ENCODE measurements at places on chromosomes 5 and 9. TPM values are rescaled to one million over a fixed set of nuclear protein-coding genes. Genes with fewer than 3 reads are reported as not detected.

The PCDHGA5 gene
- total RNA-seq, result 2.7 TPM

The DAB2IP gene
- 36.7 TPM for total RNA-seq

The AMBP gene
- 0.53 TPM for total RNA-seq

The LAMC3 gene
- total RNA-seq, result 0.12 TPM

The TRPM3 gene
- 10.9 TPM for total RNA-seq

The ANKRD34B gene
- not detected for total RNA-seq

The TNFSF15 gene
- 0.19 TPM for total RNA-seq

The ZNF354C gene
- 7.4 TPM for total RNA-seq

The FAM174A gene
- 22.8 TPM for total RNA-seq

The ZNG1C gene
- total RNA-seq, result 32.5 TPM

The ELOVL7 gene
- total RNA-seq, result under 0.01 TPM

The MARCHF11 gene
- total RNA-seq, result not detected

The F2RL2 gene
- total RNA-seq, result 1.7 TPM

The PAPPA gene
- 21.9 TPM for total RNA-seq

The KIF4B gene
- not detected for total RNA-seq

The LCN1 gene
- not detected for total RNA-seq

The CCDC152 gene
- 3.8 TPM for total RNA-seq

The FBP2 gene
- total RNA-seq, result not detected

The MYMK gene
- not detected for total RNA-seq

The LRRC19 gene
- not detected for total RNA-seq

The BAG1 gene
- 29.8 TPM for total RNA-seq

The WWC1 gene
- 0.66 TPM for total RNA-seq

The CDH6 gene
- 44.7 TPM for total RNA-seq

The SLC45A2 gene
- total RNA-seq, result 0.19 TPM

The SLC34A1 gene
- not detected for total RNA-seq

The SHC3 gene
- total RNA-seq, result 9.2 TPM

The DNLZ gene
- 9.9 TPM for total RNA-seq

The PCDHGC4 gene
- 3.2 TPM for total RNA-seq

The PLAC8L1 gene
- 0.40 TPM for total RNA-seq

The RECK gene
- total RNA-seq, result 25.1 TPM

The KCNIP1 gene
- total RNA-seq, result not detected

The LOX gene
- 78.5 TPM for total RNA-seq

The OTULIN gene
- total RNA-seq, result 15.7 TPM

The BARX1 gene
- not detected for total RNA-seq

The PAX5 gene
- total RNA-seq, result not detected

The NTRK2 gene
- 0.62 TPM for total RNA-seq

The F2RL1 gene
- 7.5 TPM for total RNA-seq

The MLLT3 gene
- total RNA-seq, result 16.1 TPM

The GPR150 gene
- 0.13 TPM for total RNA-seq

The OTP gene
- not detected for total RNA-seq

The COL27A1 gene
- total RNA-seq, result 2.8 TPM

The PCDHB4 gene
- total RNA-seq, result 0.68 TPM

The SPATA6L gene
- total RNA-seq, result 0.79 TPM

The LPAR1 gene
- total RNA-seq, result 39.8 TPM

The PCDHA10 gene
- total RNA-seq, result under 0.01 TPM

The CARD9 gene
- 2.6 TPM for total RNA-seq

The DAB2 gene
- 249 TPM for total RNA-seq

The NSG2 gene
- not detected for total RNA-seq

The PURA gene
- 33.6 TPM for total RNA-seq

The CCDC187 gene
- under 0.01 TPM for total RNA-seq

The IL4 gene
- total RNA-seq, result not detected

The STPG3 gene
- total RNA-seq, result not detected

The AFAP1L1 gene
- total RNA-seq, result 16.1 TPM

The TAF1L gene
- total RNA-seq, result under 0.01 TPM

The HTR1A gene
- total RNA-seq, result not detected

The TAF11L5 gene
- total RNA-seq, result not detected

The FOXD4L3 gene
- not detected for total RNA-seq

The ENHO gene
- total RNA-seq, result not detected

The FOXD4 gene
- 0.06 TPM for total RNA-seq
